ENCODE measurements at places on chromosomes 2 and 18.
A peak's percentile ranks its signal among the peaks of the same experiment; 100 is the strongest.

DNA sequence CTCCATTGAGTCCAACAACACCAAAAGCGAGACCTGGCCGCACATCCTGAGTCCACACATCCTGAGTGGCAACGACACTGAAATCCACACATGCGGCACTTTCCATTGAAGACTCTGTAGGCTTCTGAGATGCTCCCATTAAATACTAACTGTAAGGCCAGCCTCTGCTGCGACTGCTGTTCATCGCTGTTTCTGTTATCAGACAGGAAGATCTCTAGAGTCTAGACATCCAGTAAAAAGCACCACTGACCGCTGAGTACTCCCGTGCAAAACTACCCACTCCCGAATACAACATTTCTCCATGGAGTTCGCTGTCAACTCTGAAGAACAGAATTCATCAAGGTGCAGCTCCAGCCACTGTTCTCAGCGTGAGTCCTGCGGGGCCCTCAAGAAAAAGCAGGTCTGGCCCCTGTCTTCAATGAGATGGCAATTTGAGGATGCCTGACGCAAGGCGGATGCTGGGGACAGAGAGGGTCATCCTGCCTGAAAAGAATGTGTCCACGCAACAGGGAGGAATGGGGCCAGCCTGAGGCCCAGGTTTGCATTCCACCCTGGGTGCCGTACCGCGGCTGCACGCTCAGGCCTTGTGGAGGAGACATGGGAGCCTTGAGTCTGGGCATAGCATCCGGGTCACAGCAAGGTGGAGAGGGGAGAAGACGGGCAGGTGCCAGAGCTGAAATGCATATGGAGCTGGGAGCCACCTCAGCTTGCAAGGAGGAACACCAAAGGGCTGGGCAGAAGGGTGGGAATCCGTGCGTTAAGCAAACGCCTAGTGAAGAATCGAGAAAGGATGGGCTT lies 61.9 kb downstream of the ZNF516 start:
- no peak for DNase-seq

DNA sequence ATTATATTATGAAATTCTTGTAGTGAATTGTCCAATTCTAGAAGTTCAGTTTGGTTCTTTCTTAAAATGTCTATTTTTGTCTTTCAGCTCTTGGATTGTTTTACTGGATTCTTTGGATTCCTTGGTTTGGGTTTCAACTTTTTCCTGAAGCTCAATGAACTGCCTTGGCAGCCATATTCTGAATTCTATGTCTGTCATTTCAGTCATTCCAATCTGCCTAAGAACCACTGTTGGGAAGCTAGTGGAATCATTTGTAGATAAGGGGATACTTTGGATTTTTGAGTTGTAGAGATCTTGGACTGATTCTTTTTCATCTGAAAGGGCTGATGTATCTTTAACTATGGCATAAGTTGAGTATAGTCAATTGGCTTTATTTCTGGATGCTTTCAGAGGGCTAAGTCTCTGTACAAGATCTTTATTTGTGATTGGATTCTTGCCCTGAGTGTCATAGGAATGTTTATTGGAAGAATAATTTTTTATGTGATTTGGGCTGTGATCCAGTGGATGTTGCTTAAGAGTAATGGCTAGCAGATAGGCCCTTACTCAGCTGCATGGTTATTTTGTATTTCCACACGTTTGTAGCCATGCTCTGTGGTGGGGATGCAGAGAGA lies 42.3 kb downstream of the SERPINB7 start:
- no peak for DNase-seq

- peak; percentile 19 for DNase-seq
Measured at GRCh38 chr18:48931680-48932461, 18.9 kb downstream of the SMAD7 start.

- DNase-seq: no peak
Measured at GRCh38 chr2:9658972-9659371, 28.2 kb upstream of the YWHAQ start.

Measured in left hindlimb (tissue), 1 donor.